ENCODE measurements at places on chromosomes 16 and 17.
A peak's percentile ranks its signal among the peaks of the same experiment; 100 is the strongest.

DNA sequence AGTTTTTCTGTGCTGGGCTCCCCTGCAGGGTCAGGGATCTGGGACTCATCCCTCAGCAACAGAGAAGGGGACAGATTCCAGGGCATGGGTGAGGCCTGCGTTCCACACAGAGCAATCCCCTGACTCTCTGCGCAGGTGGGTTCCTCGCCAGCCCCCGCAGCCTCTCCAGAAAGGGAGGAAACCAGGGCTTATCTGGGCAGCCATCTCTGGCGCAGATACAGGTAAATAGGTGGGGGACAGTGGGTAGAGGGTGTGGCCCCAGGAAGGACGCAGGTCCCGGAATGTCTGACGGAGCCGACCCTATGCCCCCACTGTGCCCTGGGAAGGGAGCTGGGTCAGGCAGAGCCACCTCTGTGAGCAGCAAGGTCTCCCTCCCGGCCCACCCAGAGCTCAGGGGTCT is 23.2 kb downstream of the PIEZO1 start:
- no peak for DNase-seq

DNA sequence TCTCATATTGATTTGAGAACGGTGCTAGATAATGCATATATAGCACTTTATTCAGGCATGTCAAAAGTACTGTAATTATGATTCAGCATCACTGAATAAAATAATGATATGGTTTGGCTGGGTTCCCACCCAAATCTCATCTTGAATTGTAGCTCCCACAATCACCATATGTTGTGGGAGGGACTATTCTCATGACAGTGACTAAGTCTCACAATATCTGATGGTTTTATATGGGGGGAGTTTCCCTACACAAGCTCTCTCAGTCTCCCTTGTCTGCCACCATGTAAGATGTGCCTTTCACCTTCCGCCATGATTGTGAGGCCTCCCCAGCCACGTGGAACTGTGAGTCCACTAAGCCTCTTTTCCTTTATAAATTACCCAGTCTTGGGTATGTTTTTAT is 25.6 kb upstream of the LONP2 start:
- no peak for DNase-seq

GRCh38 chr16:58589326-58589905 is 40.2 kb downstream of the CNOT1 start:
- DNase-seq = no peak

- DNase-seq = no peak
Observed at GRCh38 chr17:70256751-70257150, 87.4 kb downstream of the KCNJ2 start.

GRCh38 chr17:866568-867103 is 84.5 kb downstream of the MRM3 start:
- no peak for DNase-seq

- DNase-seq = no peak
Observed at GRCh38 chr17:42698736-42699414, 16.5 kb downstream of the CNTNAP1 start.

DNA sequence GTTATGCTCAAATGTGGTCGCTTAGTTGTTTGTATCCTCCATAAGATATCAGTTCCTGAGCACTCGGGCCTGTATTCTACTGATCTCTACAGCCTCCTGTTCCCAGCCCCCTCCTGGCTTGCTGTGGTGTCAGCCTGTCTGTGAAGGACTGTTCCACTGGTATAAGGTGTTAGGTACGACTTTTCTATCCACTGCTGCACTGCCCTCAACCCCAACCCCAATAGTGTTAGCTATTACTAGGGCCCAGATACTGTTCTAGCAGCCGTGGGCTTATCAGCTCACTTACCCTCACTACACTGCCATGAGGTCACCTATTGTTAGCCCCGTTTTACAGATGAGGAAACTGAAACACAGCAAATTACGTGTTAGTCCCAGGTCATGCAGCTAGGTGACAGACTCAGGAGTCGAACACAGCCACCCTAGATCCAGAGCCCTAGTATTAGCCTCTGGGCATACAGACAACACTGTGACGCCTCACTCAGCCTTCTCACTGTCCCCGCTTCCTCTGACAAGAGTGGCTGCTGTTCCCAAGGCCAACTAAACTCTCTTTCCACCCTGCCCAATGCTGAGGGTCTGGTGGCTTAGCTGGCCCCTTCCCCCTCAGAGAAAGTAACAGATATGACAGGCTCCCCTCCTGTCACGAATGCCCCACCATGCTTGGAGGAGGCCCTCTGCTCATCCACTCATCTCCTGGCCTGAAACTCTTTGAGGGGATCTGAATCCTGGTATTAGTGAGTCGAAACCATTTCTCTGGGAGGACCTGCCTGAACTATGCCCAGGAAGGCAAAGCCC is 25.6 kb upstream of the ZNF652 start:
- DNase-seq = no peak

DNA sequence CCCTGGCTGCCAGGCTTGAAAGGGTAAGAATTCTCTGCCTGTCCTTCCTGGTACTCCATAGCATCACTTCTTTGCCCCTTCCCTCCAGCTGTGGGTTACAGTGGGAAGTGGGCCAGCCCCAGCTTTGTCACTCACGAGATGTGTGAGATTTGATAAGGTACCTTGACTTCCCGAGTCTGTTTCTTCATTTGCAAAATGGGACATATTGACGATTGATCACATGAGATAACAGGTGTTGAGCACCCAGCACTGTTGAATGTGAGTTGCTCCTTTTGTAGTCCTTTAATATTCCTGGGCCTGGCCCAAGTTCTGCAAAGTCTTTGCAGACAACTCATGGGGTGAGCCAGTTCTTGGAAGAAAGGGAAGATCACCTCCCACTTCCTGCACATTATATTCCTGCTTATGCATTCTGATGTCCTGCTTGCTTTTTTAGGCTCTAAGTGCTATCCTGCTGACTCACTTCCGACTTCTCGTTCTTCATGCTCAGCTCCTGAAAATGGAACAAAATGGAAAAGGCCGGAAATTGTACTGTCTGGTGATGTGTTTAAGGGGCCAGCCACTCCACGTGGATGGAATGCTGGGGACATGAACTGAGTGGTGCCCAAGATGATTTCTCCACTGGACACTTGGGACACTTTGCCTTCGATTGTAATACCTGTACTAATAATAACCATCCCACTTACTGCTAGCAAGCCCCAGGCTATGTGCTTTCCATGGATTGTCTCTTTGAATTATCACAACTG is 8.3 kb upstream of the NLK start:
- DNase-seq = no peak

GRCh38 chr17:29116804-29117753 is 63.1 kb downstream of the MYO18A start:
- peak; percentile 73 for DNase-seq

DNA sequence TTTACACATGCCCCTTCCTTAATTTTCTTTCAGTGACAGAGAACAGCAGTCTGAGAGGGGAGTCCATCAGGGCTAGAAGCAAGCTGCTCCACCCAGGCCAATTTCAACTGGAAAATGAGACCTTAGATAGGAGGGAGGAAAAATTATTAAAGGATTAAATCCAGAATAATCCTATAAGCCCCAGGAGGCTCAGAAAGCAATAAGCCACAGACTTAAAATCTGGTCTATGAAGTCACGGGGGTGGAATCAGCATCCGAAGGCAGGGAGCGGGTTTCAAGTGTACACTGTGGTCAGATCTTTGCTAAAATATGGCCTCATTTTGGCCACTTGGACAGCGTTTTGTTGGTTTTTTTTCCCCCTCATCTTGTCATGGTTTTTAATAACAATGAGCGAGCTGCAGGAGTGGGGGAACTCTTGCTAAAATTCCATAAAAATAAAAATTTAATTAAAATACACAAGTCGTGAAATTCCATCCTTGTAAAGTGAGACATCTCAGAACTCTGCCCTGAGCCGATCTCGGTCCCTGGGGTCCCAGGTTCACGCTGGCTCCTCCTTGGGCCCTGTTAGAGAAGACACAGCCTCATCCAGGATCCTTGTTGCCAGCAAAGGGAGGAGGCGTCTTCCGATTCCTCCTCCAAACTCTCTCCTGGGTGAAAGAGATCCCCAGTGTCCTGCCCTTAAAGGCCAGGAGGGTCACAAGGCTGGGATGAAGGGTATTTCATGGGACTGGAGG is 51.6 kb upstream of the ETV4 start:
- DNase-seq = no peak

GRCh38 chr17:30101686-30102390 is 14.8 kb upstream of the NSRP1 start:
- no peak for DNase-seq

- DNase-seq = no peak
Observed at GRCh38 chr17:79064026-79064425, 10.6 kb upstream of the ENGASE start.

DNA sequence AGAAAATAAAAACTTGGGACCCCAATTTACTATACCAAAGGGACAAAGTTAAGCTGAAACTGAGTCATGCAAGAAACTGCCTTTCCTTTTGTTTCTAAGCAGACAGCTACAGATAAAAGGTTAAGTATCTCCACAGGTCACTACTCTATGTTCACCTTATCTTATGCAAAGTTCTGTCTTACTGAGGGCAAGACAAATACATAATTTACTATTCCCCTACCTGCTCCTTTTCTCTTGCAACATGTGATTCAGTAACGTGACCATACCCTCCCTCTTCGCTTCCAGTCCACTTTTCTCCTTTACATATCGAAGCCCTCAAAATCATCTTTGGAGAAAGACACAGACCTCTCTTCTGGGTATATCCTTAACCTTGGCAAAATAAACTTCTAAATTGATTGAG is 42.3 kb downstream of the SCPEP1 start:
- no peak for DNase-seq

GRCh38 chr16:26709175-26709574 is 357.6 kb upstream of the C16orf82 start:
- no peak for DNase-seq

DNA sequence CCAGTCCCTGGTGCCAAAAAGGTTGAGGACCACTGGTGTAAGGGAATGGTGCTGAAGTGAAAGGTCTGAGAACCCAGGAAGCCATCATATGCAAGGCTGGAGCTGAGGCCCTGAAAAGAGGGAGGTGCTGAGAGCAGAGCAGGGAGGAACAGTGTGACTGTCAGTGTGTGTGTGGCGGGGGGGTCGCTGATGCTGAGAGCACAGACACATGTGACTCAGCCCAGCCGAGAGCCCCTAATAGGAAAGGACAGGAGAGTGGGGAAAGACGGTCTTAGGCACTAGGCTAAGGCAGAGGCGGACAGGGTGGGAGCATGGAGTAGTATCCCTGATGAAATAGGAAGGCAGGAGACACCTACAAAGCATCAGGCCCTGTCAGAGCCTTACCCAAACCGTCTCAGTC is 1.2 kb downstream of the B9D1 start:
- no peak for DNase-seq

DNA sequence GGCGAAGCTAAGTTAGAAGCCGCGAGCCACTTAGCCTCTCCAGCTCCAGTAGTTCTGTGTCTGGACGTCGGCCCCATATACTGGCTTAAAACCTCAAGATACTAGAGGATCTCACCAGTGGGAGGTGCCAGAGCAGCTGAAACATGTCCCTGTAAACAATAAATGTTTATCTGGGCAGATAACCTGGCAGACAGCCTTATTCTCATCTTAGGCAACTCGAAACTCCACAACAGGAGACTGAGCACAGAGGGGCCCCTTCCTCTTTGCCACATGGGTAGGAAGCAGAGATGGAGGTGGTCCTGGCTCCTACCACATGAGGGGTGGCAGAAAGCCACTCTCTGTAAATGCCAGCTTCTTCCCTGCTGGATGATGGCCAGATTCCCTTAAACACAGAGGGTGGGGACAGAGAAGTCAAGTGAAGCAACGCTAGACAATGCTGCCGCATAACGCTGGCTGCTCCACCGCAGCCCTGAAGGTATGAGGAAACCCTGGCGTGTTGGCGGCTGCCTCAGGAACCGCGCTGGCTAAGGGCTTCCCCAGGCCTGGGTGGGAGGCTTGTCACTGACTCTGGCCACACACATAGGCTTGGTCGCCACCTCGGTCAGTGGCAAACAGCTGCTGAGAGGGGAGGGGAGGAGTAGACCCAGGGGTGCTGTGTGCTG is 67.9 kb downstream of the HIC1 start:
- DNase-seq = no peak

DNA sequence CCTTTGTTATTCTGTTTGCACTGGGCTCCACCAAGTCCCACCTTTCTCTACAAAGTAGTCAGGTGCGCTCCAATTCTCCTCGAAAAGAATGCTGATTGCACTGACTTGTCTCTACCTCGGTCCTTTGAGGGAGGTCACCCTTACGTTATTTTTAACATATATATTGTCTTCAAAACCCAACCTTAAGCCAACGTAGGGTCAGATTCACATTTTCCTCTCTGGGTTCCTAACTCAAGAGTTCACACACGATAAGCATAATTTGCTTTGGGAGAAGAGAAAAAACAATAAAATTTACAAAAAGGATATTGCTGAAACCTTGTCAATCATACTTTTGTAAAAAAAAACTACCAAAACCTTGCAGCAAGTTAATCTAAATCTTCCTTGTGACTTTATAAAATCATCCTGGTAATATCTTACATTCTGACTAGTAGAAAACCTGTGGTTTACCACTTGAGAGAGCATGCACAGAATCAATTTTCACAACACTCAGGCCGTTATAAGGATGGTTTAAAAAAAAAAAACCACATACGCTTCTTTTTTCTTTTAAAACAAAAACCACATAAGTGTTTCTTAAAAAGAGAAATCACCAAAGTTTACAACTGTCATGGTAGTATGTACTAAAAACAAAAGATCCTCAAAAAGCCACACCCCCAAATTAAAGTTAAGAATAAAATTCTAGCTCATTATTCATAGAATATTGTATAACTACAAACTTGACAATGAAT is 72.2 kb upstream of the TRAP1 start:
- no peak for DNase-seq

DNA sequence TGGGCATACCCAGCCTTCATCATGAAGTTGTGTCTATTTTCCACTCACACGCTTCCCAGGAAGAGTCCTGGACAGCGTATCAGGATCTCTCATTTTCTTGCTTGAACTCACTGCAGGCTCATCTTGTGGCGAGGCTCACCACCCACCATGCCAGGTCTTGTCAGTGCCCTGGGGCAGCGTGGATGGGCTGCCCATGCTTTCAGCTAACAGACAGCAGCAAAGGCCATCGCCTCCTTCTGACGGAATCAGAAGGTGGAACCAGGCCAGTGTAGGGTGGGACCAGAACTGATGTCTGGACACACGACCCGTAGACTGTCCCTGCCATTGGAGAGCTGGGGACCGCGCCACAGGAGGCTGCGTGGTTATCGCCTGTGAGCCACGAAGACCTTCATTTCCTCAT is 169.4 kb downstream of the FOXL1 start:
- no peak for DNase-seq

- DNase-seq = no peak
Observed at GRCh38 chr17:39026980-39027451, 59.8 kb upstream of the FBXO47 start.

- DNase-seq = no peak
Observed at GRCh38 chr16:21638573-21638975, 13.8 kb downstream of the IGSF6 start.

GRCh38 chr17:6574687-6575595 is 18.6 kb upstream of the PITPNM3 start:
- DNase-seq = peak; percentile 20

- no peak for DNase-seq
Observed at GRCh38 chr16:83968306-83968851, 335 bp downstream of the NECAB2 start.

- no peak for DNase-seq
Observed at GRCh38 chr16:19147126-19147525, 20.9 kb upstream of the SYT17 start.

- DNase-seq = no peak
Observed at GRCh38 chr16:19289811-19290485, 4.4 kb downstream of the CLEC19A start.

- no peak for DNase-seq
Observed at GRCh38 chr17:8382880-8383142, 182 bp downstream of the RPL26 start.

GRCh38 chr17:50268026-50268425 is 6.2 kb upstream of the TMEM92 start:
- no peak for DNase-seq

GRCh38 chr17:48994549-48995303 is 2.5 kb upstream of the IGF2BP1 start:
- no peak for DNase-seq
